ENCODE measurements at places on chromosomes 13 and 19.
A peak's percentile ranks its signal among the peaks of the same experiment; 100 is the strongest.

- DNase-seq: no peak
Measured at GRCh38 chr19:10911579-10912363, 16.7 kb downstream of the YIPF2 start.

- peak; percentile 19 for DNase-seq
Measured at GRCh38 chr19:54136086-54136863, 1.3 kb upstream of the CNOT3 start.

DNA sequence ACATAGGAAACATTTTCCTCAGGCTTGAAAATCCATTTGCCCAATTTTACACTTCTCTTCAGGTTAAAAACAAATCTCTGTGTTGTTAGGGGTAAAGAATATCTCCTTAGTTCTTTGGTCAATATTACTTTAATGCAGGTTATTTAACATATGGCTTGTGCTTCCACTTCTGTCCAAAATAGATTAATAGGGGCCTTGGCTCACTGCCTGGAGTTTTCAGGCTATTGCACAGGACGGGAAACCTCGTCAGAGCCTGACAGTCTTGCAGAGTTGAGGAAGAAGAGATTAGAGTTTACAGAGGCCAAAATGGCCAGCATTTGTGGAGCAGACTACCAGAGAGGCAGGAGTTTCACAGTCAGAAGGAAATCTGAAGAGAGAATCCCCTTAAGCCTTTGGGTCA, 863.9 kb upstream of the GPC6 start:
- peak; percentile 1 for DNase-seq

- no peak for DNase-seq
Measured at GRCh38 chr13:33629605-33630360, 188.2 kb upstream of the RFC3 start.

DNA sequence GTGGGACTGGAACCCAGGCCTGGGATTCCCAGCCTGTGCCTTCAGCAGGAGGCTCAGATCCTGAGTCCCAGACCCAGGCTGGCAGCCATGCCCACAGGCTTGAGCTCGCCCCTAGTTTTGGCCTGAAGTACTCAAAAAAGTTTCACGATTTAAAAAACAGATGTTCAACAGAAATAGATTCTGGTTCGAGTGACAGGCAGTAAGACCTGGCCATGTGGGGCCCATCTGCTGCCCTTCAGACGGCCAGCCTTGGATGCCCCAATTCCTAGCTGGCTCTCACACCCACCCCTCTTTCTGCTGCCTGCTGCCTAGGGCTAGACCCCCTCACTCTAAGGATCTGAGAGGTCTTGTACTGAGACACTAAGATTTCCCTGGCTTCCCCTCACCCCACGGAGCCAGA, 2.8 kb upstream of the DMPK start:
- DNase-seq: no peak

DNA sequence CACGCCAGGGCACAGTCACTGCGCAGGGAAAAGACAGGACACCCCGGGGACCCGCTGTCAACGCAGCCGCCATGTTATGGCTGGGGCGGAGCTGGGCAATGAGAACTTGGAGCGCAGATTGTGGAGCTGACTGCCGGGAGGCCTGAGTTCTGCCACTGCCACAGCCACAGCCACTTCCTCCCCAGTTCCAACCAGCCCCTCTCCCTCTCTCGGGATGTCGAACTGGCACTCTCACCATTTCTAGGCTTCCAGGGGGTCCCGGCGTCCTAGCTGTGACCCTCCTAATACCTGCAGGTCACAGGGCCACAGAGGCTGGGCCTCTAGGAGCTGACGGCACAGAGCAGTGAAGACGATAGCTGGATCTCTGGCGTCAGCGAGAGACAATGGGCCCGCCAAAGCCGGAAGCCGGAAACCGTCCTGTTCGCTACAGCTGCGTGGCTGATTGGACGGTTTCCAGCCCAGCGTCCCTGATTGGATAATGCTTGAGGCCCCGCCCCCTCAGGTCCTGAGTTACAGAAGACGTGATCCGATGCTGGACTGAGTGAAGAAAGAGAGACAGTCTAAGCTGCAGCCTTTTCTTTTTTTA, at the start of gene ZNF506:
Gene ZNF506, minus strand, starts transcription at position 385 of the 586 bp plus-strand sequence. Its CDS starts 147 bp downstream, at position 238.
- peak; percentile 97 for DNase-seq

DNA sequence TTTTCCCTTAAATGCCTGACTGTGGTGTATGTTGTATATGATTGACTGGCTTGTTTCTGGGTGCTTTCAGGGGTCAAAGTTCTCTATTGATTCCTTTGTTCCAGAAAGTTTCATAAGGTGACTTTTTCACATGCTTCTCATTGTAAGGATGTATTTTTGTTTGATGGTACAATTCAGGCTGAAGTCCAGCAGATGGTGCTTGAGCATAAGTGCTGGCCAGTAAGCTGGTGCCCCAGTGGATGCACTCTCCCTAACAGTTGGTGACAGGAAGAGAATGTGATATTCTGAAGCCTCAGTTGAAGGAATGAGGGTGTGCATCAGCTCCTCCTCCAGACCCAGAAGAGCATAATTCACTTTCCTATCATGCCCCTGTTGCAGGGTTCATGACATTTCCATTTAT, 1941.6 kb upstream of the PRR20A start:
- no peak for DNase-seq

DNA sequence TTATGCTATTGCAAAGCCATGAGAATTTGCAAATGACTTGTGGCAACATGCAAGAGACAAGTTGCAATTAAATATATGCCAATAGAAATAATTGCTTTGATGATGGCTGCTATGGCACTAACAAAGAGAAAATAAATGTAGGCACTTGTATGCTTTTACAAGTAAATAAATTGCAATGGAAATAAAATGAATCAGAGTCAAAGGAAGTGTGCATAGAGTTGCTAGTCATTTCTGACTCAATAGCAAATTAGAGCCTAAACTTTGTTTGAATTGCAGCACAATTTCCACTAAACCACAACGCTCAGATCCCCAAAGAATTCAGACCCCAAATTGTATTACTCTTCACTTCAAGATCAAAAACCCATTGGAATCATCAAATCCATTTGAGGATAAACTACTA, 792.1 kb upstream of the ARGLU1 start:
- DNase-seq: no peak

DNA sequence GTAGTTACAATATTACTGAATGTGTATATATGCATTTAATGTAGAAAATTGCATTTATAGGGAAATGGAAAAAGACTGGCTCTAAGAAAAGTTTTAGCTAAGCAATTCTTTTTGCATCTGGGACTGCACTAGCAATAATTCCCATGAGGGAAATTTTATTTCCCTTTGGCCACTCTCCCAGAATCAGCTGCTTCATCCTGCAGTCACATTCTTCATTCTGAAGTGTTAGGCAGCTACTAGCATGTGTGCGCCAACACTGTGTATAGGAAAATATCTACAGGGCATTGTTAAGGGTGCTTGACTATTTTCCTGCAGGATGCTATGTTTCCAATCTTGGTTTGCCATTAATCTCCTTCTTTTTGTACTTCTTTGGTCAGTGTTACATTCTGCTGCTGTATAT, 312.8 kb upstream of the PCDH20 start:
- DNase-seq: peak; percentile 33

DNA sequence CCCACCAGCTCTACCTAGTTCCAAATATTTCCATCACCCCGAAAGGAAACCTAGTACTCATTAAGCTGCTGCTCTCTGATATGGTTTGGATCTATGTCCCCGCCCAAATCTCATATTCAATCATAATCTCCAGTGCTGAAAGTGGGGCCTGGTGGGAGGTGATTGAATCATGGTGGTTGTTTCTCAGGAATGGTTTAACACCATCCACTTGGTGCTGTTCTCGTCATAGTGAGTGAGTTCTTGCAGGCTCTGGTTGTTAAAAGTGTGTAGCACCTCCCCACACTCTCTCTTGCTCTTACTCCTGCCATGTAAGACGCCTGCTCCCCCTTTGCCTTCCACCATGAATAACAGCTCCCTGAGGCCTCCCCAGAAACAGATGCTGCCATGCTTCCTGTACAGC, 43.4 kb upstream of the MED4 start:
- no peak for DNase-seq

DNA sequence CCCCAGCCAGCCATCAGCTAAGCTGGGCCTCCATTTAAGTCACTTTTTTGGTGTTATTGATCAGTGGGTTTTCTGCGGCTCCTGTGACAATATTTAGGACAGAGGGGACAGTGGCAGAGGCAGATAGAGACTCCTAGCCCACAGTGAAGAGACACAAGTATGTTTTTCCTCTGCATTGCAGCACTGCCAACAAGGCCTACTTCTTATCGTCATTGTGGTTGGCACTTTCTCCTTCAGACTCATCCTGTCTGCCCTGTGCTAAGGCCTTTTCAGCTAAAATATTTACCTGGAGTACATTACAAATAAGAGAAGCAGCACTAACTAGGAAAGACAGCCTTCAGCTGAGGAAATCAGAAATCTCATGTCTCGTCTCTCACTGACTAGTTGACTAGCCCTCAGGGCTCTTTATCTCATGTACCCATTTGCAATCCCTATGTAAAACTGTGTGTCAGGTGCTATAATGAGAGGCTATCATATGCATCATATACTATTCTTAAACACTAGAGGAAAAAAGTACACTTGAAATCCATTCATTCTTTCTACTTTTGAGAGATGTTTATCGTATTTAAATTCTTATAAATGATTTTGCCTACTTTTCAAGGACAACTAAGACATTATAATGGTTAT, 62.2 kb downstream of the ZAR1L start:
- DNase-seq: no peak

DNA sequence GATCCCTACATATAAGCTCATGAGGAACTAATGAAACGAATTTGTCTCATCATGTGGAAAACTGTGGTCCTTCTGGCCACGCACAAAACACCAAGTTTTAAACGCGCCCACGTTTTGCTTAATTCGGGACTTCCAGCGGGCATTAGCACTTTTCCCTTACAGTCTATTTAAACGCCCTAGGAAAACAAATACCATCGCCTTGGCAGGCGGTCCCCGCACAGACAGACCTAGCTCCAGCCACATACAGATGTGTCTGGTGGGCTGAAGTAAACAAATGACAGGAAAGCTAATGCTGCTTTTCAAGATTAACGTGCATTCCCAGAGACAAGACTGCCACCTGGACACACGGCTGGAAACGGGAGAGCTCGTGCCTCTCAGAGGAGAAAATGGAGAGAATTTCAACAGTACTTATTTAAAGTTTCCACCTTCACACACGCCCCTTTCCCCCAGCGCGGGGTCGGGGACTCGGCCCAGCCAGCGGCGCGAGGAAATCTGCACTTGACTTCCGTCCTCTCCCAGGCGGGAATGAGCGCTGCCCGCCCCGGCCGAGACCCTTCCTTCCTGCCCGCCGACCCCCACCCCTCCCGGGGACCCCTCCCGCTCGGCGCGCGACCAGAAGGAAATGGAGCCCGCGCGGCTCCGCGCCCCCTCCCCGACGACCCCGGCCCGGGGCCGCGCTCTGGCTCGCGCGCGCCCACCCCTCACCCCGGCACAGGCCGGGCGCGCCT, 931 bp downstream of the USP12 start:
- no peak for DNase-seq

DNA sequence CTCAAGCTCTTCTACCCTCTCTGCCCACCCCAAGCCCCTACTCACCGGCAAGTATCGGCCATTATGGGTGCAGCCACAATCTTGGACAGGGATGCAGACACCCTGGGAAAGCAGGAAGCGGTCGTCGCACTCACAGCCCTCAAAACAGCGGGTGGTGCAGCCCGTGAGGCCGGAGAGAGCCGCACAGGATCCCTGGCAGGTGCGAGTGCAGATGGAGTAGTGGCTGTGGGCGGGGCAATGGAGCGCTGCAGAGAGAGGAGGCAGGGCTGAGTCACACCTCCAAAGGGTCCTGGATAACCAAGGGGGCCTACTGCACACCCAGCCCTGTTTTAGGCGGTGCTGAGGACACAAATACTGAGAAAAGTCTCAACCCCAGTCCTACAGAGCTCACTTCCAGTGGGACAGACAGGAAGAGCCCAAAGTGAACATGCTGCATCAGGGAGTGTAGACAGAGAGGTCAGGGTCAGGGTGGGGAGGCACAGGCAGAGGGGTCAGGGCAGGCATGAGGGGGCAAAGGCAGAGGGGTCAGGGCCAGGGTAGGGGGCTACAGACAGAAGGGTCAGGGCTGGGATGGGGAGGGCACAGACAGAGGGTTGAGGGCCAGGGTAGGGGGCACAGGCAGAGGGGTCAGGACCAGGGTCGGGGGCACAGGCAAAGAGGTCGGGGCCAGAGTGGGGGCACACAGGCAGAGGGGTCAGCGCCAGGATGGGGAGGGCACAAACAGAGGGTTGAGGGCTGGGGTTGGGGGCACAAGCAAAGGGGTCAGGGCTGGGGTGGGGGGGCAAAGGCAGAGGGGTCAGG, 24.2 kb upstream of the FBL start:
- no peak for DNase-seq

GRCh38 chr13:93227878-93228642, 1.5 kb downstream of the GPC6 start:
- DNase-seq: peak; percentile 85

- no peak for DNase-seq
Measured at GRCh38 chr13:89750371-89750770, 1597.1 kb upstream of the MIR17HG start.

DNA sequence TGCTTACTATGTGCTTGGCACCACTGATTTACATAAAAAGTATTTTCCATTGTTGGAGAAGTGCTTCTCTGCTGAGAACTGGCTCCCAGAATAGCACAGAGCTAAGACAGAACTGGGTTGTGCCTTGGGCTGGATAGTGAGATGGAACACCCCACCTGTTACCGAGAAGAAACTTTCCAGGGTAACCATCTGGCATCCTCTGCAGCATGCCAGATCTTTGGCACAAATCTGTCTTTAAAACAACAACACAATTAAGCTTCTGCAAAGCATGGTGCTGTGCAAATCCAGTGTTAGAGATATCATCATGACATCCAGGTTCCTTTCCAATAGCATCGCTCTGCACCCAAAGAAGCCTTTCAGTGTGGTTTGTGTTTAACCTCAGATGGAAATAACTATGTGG, 202.5 kb upstream of the RFC3 start:
- no peak for DNase-seq

DNA sequence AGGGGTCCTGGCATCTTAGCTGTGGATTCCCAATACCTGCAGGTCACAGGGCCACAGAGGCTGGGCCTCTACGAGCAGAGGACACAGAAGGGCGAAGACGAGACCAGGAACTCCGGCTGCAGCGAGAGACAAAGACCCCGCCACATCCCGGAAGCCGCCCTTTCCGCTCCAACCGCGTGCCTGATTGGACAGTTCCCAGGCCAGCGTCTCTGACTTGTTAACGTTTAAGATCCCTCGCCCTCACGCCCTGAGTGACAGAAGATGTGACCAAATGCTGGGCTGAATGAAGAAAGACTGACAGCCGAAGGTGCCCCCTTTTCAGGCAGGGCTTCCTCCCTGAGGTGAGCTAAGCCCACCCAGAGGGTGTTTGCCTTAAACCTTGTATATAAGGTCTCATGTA, at the start of gene ZNF98:
Gene ZNF98, minus strand, starts transcription at position 136 of the 400 bp plus-strand sequence. Its CDS starts 122 bp downstream, at position 14.
- DNase-seq: no peak

GRCh38 chr13:78012046-78012445, 93.4 kb upstream of the EDNRB start:
- no peak for DNase-seq
